ENCODE measurements at places on chromosomes 2 and 18.

- no peak for DNase-seq
These were observed 6.4 kb downstream of the TNS1 start for GRCh38 chr2:217996361-217996760.

- DNase-seq: no peak
These were observed 227.7 kb downstream of the GPD2 start for GRCh38 chr2:156663757-156664409.

DNA sequence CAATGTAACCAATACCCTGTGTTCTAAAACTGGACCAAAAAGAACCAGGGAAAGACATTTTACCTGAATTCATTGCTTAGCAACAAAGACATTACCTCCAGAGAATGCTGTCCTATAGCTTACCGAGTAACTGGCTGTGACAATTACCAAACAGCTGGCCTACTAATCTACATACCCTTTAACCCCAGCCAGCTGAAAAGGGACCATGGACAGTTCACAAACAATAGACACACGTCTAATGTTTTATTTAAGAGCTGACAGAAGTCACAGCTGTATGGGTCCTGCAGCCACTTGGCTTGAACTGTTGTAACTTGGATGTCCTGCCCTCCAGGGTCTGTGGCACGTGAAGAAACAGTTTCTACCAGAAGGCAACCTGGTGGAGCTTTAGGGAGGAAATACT lies 130.1 kb upstream of the EFEMP1 start:
- no peak for DNase-seq

- no peak for DNase-seq
These were observed 947.6 kb downstream of the DPP10 start for GRCh38 chr2:115389898-115390565.

- DNase-seq: no peak
These were observed 18.6 kb downstream of the LYPD1 start for GRCh38 chr2:132651115-132652045.

DNA sequence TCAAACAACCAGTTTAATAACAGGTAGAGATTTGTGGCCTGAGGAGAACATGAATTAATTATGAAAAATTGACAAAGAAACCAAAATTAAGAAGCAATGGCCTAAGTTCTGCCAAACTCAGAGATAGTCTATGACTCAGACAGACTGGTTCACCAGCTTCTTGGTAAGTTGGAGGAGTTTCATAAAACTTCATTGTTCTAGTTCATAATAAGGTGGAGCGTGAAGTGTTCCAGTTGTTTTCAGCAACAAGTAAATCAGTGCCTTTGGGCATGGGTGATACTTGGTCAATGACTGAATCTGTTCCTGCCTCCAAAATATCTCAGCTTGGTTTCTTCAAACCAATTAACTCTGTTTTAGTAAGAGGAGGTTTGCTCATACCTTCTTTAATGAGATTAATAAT lies 40.0 kb downstream of the SLC40A1 start:
- no peak for DNase-seq

Measured in hypothalamus (tissue), 51 donors.